ENCODE measurements at places on chromosomes 6 and 20.

- no peak for DNase-seq
Measured at GRCh38 chr20:48788486-48789072, 39.2 kb downstream of the PREX1 start.

- no peak for DNase-seq
Measured at GRCh38 chr20:44350567-44350966, 4.9 kb upstream of the HNF4A start.

GRCh38 chr6:12294851-12295536, 4.8 kb downstream of the EDN1 start:
- DNase-seq = no peak

- DNase-seq = no peak
Measured at GRCh38 chr20:51003753-51004152, 19.2 kb downstream of the KCNG1 start.

DNA sequence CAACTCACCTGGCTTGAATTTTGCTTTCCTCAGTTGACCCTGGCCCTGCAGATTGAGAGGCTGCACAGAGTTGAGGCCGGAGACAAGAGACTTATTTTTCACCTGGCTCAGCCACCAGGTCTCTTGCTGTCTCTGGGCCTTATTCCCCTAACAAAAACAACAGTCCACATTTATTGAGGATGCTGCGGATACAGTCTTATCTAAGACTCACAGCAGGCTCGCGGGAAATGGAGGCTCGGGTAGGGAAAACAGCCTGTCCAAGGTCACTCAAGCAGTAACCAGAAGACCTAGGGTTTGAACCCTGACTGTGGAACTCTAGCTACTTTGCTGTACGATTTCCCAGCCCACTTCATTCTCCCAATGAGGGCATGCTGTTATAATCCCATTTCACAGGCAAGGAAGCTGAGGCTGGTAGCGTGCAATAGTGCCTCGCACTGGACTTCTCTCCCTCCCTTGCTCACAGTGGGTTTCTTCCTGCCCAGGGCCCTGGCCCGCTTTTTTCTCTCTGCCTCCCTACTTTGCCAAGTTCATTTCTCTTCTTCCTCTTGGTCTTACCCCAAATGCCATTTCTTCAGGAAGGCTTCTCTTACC, 57.7 kb downstream of the RBM38 start:
- no peak for DNase-seq

DNA sequence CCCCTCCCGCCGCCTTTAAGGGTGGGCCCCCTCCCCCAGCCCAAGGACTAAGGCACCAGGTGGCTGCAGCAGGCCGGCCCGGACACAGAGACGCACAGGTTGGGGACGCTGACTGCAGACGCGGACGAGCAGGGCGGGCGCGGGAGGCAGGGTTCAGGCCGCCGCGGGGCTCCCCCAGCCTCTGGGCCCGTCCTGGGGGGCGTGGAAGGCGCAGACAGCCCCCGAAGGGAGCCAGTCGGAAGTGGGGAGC, 9.3 kb downstream of the DUSP15 start:
- no peak for DNase-seq
